ENCODE measurements at places on chromosomes 5 and 9. TPM values are rescaled to one million over a fixed set of nuclear protein-coding genes. Genes with fewer than 3 reads are reported as not detected.

The IDNK gene
- 5.2 TPM for total RNA-seq

The F2RL2 gene
- 3.7 TPM for total RNA-seq

The C9orf153 gene
- 0.65 TPM for total RNA-seq

The TMEFF1 gene
- 1.3 TPM for total RNA-seq

The PPP2R2B gene
- 0.19 TPM for total RNA-seq

The HOMER1 gene
- total RNA-seq = 4.0 TPM

The CDKN2B-AS1 gene
- total RNA-seq = not detected

The AK3 gene
- total RNA-seq = 59.5 TPM

The CREBRF gene
- 2.3 TPM for total RNA-seq

The QRFP gene
- total RNA-seq = not detected

The FCN1 gene
- not detected for total RNA-seq

The TRAF1 gene
- 3.1 TPM for total RNA-seq

The VPS13A gene
- 11.9 TPM for total RNA-seq

The MYOT gene
- not detected for total RNA-seq

The POU5F2 gene
- not detected for total RNA-seq

The PCDHGB6 gene
- 0.07 TPM for total RNA-seq

The FIBCD1 gene
- 17.2 TPM for total RNA-seq

The MEF2C gene
- total RNA-seq = not detected

The HMGCS1 gene
- 56.3 TPM for total RNA-seq

The ZNF300 gene
- total RNA-seq = 2.0 TPM

The ROPN1L gene
- 2.3 TPM for total RNA-seq

The PCAT7 gene
- total RNA-seq = 0.54 TPM

The RELL2 gene
- 3.9 TPM for total RNA-seq

The DBH gene
- not detected for total RNA-seq

The CCL27 gene
- not detected for total RNA-seq

The SPINK4 gene
- not detected for total RNA-seq

The FOXD4L4 gene
- 0.07 TPM for total RNA-seq

The PCDHB6 gene
- 0.89 TPM for total RNA-seq

The PCDHA7 gene
- 0.13 TPM for total RNA-seq

The GADD45G gene
- total RNA-seq = 0.42 TPM

The FAM221B gene
- total RNA-seq = not detected

The DMRT3 gene
- total RNA-seq = not detected

The SHOC1 gene
- total RNA-seq = not detected

The SLC1A1 gene
- 0.79 TPM for total RNA-seq

The CDKN2AIPNL gene
- 43.8 TPM for total RNA-seq

The ACSL6 gene
- total RNA-seq = not detected

The CCDC112 gene
- 8.1 TPM for total RNA-seq

The SCAI gene
- total RNA-seq = 2.1 TPM

The PLEKHG4B gene
- 1.2 TPM for total RNA-seq

The DNM1 gene
- 101 TPM for total RNA-seq

The GMCL2 gene
- not detected for total RNA-seq

The SHB gene
- 50.6 TPM for total RNA-seq

Measured in A549 treated with GW870086 at 1 μM for 4 hours (cell line).